ENCODE measurements at places on chromosomes 6 and 20.

- DNase-seq, result no peak
Observed at GRCh38 chr6:904994-905393, 212.1 kb upstream of the EXOC2 start.

- no peak for DNase-seq
Observed at GRCh38 chr6:4491501-4492260, 284.5 kb upstream of the CDYL start.

DNA sequence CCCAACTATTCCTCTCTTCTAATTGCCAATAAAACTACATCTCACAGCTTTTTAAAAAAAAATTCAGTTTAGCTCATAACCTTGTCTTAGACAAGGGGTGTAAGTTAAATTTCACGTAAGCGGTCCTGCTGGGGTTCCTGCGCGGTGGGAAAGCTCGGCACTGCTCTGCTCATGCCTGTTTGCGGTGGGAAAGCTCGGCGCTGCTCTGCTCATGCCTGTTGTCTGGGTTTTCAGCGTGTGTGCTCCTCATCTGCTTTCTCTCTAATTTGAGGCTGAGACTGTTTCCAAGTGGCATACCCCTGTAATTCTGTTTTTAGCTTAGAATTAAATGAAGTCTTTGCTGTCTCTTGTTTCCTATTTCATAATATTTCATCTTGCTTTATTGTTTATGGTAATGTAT lies 18.6 kb downstream of the ARID1B start:
- DNase-seq, result no peak

DNA sequence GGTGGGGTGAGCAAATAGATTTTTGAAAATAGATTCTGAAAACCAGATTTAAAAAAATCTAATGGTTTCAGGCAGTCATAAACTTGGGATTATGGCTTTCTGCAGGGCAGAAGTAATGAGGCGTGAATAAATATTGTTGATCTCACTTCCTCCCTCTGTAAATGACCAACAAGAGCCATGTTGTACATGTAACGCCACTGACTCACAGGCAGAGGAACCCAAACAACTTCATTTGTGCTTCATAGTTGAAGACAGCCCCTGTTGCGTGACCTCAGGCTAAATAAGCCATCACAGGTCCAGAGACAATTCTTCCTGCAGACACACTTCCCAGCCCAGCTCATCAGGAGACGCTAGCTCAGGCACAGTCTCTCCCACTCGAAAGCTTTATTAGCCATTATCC lies 59.1 kb upstream of the F13A1 start:
- DNase-seq, result no peak
